ENCODE measurements at places on chromosomes 2 and 18.

DNA sequence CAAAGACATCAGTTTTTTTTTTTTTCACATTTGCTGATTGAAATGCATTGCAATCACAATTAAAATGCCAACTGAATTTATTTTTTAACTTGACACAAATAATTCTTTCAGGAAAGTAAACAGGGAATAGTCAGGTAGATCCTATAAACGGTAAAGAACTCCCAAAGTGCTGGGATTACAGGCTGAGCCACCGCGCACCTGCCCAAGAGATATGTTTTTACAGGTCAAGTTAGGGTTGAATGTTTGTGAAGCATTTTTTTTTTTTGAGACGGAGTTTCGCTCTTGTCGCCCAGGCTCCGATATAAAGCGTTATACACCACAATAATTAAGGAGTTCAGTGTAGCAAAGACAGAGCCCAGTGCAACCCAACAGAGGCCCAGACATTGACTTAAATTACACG, 15.1 kb downstream of the ITM2C start:
- no peak for DNase-seq

DNA sequence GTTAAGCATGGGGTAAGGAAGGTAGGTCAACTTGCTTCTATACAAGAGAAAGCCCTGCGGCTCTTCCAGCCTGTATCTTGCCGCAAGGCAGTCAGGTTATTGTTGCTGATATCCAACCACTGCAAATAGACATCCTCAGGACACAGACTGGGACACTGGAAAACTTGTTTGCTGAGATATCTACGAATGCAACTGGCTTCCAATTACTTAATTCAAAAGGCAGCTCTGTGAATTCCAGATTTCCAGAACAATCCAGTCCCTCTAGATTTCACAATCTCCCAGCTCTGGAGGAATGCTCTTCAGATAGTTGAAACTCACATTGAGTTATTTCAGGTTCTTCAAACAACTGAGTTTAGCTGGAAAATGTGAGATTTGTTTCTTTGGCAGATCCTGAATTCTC, 34.6 kb upstream of the SP9 start:
- no peak for DNase-seq

DNA sequence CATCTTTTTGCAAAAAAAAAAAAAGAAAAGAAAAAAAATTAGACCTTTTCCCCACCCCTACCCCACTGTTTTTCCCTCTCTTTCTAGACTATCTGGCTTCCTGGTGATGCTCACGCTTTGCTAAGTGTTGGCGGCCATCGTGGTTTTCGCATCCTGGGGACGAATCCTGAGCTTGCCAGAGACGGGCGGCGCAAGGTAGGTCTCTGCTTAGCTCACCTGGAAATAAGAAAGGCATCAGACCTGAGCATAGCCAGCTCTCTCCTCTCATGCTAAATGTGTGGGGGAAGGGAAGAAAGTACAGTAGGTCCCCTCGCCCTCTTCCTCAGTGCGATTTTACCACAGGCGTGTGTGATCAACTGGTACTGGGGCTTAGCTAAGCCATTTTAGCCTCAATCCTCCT, 90.5 kb downstream of the KLHL29 start:
- no peak for DNase-seq

- no peak for DNase-seq
Observed at GRCh38 chr2:118823633-118824032, 23.8 kb downstream of the EN1 start.

DNA sequence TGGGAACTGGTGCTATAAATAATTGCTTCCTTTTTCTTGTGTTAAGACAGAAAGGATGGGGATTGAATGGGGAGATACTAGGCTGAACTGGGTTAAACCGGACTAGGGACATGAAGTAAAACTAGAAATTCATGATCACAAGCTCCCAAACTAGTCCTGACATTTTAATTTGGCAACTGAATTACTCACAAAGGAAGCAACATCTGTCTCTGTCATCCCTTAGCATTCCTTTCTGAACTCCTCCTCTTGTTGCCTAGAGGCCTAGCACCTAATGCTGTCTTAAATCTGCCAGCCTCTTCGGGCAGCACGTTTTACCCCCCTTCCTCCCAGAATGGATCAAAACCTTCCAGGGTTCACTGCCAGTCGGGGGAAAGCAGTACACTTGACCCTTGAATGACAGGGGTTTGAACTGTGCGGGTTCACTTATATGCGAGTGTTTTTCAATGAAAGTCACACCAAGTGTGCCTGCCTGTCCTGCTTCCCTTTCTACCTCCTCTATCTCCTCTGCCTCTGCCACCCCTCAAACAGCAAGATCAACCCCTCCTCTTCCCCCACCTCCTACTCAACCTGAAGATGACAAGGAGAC, 8.2 kb downstream of the KCTD1 start:
- DNase-seq, result no peak

- DNase-seq, result peak; percentile 29
Observed at GRCh38 chr2:69253112-69253511, 133.9 kb downstream of the GFPT1 start.

- no peak for DNase-seq
Observed at GRCh38 chr18:62588217-62588616, 65.4 kb downstream of the ZCCHC2 start.

DNA sequence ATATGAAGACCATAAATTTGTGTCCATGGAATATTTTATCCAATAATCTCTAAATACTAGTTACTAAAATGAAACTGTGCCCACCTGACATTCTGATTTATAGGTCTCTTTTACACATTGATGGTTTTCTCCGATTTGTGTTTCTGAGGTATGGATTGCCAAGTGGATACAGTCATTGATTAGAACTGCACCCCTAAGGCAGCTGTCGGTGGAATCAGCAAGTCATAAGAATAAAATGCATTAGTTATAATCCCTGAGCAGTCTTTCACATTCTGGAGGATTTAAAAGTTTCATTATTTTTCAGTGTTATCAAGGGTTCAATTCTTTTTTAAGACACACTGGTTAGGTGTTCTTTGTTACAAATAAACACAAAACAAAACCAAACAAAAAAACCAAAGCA, 6.0 kb downstream of the CAVIN2 start:
- peak; percentile 29 for DNase-seq

GRCh38 chr2:197399887-197400540, 34.8 kb downstream of the SF3B1 start:
- no peak for DNase-seq

All from dermis blood vessel endothelial cell (primary cell).